Tibial nerve (tissue), 4 donors: ENCODE measurements at places on chromosomes 4 and X. TPM values are rescaled to one million over a fixed set of nuclear protein-coding genes. Genes with fewer than 3 reads are reported as not detected.

- DNase-seq: no peak
Observed at GRCh38 chrX:53511322-53511721, 77.2 kb upstream of the HSD17B10 start.

- no peak for DNase-seq
Observed at GRCh38 chrX:154535892-154536291, 10.8 kb downstream of the G6PD start.

DNA sequence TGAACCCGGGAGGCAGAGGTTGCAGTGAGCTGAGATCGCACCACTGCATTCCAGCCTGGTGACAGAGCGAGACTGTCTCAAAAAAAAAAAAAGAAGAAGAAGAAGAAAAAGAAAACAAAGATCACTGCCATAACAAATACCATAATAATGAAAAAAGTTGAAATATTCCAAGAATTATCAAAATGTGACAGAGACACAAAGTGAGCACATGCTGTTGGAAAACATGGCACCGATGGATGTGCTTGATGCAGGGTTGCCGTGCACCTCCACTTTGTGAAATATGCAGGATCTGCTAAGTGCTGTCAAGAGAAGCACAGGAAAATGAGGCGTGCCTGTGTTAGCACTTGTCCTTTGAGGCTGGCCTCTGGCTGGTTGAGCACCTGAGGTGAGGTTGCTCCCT is 133.3 kb downstream of the STK32B start:
- no peak for DNase-seq

- no peak for DNase-seq
Observed at GRCh38 chr4:165926307-165926706, 53.3 kb downstream of the TLL1 start.

DNA sequence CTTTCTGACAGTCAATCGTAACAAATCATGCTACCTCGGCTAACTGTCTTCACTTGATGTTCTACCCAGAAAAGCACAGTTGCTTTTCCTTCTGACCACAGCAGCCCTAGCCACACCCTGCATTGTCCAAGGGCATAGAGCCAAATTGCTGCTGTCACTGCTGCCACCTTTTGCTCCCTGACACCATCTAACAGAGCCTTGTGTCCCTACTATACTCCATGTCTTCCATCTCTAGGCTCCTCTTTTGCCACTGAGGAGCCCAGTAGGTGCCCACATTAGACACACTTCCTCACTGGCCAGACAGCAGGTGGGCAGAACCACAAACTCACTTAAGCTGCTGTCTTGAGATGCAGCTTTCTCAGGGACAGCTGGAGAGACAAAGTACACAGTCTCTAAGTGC is 91.4 kb downstream of the ANXA3 start:
- no peak for DNase-seq

PAGE1 gene
- not detected for total RNA-seq

OPRPN gene
- total RNA-seq: not detected

GRCh38 chr4:153335665-153336064 is 8.8 kb upstream of the MND1 start:
- DNase-seq: no peak

- DNase-seq: no peak
Observed at GRCh38 chr4:75180790-75181776, 248.2 kb downstream of the PARM1 start.

GUCY1B1 gene
- 11.7 TPM for total RNA-seq

DNA sequence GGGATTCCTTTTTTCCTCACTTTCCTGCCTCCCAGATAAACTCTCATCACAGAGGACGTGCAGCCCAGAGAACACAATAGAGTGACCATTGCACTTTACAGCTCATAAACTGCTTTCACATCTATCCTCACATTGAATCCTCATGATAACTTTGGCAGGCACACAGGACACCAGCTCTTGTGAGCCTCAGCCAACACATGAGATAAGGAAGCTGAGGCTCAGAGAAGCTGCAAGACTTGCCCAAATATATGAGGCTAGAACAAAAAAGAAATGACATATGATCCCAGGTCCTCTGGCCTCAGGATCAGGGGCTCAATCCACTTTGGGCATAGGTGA is 85.0 kb upstream of the CPEB2 start:
- no peak for DNase-seq

DNA sequence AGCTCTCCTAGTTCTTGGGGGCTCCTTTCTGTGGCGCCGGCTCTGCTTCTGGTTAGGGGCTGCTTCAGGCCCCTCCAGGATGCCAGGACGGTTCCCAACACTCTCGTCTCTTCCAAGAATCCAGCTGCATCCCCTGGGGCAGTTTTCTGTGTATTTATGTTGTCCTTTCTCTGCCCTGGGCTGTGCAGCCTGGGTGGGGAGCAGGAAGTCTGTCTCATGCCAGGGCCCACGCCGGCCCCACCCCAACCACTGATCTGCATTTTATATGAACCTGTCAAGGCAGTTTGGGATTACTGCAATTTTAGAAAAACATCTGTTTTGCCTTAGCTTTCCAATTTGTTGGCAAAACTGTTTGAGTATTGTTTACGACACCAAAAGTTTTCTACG is 14.6 kb downstream of the CTBP1 start:
- DNase-seq: no peak

- DNase-seq: no peak
Observed at GRCh38 chr4:139887376-139887802, 221.8 kb downstream of the MGST2 start.

STBD1 gene
- total RNA-seq: 3.1 TPM

DNA sequence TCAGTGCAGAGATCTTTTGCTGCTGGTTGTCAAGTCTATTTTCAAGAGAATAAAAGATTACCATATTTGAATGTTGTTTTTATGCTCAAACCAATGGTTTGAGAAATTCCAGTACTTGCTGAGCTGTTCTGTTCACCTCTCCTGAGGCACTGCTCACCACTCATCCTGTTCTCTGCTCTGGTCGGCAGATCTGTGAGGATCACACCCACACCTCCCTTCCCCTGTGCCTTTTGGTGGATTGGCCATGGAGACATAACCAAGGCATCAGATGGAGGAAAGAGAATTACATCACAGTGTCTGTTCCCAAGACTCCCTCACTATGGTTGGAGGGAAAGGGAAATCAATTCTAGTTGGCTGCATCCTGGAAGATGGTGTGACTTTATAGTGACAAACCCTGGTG is 391.6 kb downstream of the ARHGAP24 start:
- no peak for DNase-seq

GRCh38 chr4:167934216-167934615 is 158.1 kb upstream of the ANXA10 start:
- DNase-seq: no peak

DNA sequence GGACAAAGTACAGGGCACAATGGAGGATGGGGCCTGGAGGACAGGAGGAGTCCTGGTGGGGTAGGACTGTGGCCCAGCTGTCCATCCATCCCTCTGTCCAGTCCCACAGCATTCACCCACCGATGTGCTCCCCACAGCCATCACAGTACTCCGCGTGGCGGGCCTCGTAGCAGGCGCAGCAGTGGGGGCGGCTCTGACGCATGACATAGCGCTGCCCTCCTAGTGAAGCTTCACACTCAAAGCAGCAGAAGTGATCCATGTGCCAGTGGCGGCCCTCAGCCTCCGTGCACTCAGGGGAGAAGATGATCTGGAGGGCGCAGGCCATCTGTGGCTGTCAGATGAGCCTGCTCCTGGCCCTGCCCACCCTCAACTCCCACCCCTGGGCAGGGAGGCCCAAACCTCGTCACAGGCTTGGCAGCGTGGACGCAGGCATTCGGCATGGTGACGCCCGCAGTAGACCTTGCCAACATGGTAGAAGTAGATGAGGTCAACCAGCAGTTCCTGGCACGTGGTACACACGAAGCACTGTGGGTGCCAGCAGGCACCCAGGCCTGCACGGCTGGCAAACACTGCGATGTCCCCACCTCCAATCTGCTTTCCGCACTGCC is 6.3 kb downstream of the PLP2 start:
- no peak for DNase-seq

DNA sequence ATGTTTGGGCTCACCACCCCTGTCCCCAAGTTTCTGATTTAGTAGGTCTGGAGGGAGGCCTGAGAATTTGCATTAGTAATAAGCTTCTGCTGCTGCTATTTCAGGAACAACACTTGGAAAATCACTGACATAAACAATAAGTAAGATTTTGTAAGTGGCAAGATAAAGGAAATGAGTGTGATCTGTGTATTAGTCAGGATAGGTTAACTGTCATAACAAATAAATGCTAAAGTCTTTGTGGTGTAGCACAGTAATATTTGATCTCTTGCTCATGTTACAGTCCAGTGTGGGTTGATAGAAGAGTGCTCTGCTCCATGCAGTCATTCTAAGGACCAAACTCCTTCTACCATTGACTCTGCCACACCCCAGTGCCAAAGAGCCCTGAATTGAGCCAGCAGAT is 67.0 kb downstream of the NHS start:
- no peak for DNase-seq

DNA sequence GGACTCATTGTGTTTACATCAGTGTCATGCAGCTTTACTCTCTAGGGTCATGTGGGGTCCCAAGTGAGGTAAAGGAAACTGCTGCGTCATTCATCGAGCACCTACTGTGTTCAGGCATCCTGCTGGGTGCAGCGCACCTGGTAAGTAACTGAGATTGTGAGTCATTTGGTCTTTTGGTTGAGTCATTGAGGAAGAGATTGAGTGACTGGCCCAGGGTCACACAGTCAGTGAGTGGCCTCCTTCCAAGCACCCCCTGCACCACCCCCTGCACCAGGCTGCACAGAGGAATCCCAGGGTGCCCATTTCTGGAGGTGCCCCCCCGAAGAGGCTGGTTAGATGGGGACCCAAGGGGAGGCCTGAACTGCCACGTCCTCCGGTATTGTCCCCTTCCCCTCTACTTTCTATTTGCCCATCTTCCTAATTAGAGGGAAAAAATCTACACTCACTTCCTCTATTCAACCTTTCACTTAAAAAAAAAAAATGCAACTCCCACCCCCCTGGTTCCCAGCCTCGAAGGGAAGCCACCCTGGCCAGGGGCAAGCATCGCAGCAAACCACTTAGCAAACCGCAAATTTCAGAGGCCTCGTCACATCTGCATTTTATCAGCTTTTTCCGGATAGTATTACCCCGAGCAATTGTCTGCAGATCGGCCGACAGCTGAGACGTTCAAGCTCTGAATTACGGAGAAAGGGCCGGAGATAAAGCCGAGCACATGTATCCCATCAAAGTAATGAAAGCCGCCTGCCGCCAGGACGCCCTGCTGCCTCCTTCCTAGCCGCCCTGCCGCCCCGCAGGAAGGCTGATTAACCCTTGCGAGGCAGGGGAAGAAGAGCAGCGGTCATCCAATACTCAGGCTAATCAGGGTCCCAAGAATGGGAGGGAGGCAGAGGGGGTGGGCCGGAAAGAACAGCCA is 96.3 kb upstream of the MSX1 start:
- no peak for DNase-seq
